ENCODE measurements at places on chromosomes 4 and X.

DNA sequence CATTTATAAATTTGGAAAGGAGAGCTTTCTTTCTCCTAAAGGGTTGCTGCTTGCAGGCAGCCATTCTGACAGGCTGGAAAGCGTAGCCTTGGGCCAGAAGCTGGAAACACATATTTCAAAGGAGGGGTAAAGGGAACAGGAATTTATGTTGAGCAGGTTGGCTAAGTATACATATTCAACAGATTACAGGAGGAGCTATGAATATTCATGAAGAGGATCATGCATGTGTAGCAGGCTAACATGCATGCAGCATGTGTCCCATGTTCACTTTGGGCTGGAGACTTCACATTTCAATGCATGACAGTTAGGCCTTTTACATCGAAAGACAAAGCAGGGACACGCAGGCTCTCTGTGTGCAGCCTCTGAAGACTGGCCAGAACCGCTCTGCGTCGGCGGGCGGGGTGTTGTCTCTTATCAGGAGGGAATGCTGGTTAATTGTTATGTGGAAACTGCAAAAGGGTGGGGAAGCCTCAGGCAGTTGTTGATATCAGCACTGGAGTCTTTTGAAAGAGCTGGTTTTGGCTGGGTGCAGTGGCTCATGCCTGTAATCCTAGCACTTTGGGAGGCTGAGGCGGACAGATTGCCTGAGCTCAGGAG lies 31.5 kb downstream of the CASP3 start:
- DNase-seq, result no peak

DNA sequence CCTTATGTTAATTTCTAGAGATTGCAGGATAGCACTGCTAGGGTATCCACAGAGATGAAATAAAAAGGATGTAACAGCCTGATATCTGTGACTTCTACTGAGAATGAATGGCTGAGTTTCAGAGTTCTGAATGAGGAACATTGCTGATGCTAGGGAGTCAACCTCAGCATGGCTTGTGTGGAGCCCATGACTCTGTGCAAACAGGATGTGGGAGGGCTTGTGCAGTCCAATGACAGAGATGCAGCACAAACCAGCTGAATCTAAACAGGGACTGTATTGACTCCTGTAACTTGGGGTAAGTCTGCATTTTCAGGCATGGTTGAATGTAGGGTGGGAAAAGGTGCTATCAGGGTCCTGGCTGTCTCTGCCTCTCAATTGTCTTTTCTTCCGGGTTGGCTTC lies 5.3 kb upstream of the RASL11B start:
- no peak for DNase-seq

GRCh38 chr4:3868211-3869173 lies 102.3 kb downstream of the ADRA2C start:
- no peak for DNase-seq

GRCh38 chrX:39852491-39852890 lies 245.3 kb downstream of the BCOR start:
- no peak for DNase-seq

DNA sequence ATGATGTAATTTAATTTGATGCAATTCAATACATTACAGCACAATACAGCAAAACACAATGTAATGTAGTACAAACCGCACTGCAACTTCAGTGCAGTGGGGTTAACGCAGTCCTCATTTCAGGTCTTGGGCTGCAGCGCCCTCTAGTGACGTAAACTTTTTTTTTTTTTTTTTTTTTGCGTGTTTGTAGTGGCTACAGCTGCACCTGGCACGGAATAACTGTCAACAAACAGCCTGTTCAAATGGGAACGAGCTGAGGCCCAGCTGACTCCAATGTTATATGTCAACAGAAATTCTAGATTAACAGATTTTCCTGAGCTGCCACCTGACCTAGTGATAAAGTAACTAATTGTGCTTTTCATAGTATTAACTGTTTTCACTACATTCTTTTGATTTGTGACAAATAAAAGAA lies 33.5 kb upstream of the RASSF6 start:
- no peak for DNase-seq
